HepG2 (cell line): ENCODE measurements at places on chromosomes 7 and 10.

GRCh38 chr10:68402276-68402675 is 4.8 kb downstream of the RUFY2 start:
- DNase-seq, result no peak

DNA sequence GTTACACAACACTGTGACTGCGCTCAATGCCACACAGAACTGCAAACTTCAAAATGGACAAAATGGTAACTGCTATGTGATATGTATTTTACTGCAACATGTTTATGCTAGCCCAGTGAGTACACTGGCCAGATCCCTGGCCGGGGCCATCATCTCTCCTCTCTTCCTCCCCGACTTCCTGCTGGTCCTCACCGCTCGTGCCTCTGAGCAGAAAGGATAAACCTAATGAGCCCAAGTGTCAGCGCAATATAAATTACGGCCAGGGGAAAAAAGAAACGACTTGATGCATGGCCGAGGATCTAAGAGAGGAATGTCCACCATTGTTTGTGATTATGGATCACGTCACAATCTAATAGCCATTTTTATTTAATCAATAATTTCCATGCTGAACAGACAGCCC is 225.2 kb downstream of the GLI3 start:
- no peak for DNase-seq

DNA sequence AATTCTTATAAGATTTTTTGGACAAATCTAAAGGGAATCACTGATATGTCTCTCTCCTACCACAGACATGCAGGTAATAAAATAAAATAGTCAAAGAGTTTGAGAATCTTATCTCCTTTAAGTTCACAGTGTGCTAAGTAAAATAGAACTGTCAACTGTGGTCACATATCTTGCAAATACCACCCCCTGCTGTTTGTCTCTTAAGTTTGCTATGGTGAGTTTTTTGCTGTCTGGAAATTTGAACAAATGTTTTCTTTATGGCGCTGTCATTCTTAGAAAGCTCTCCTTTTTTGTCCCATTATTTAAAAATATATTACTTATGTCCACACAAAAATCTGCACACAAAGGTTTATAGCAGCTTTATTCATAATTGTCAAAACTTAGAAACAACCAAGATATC is 19.6 kb downstream of the GIMAP5 start:
- no peak for DNase-seq

DNA sequence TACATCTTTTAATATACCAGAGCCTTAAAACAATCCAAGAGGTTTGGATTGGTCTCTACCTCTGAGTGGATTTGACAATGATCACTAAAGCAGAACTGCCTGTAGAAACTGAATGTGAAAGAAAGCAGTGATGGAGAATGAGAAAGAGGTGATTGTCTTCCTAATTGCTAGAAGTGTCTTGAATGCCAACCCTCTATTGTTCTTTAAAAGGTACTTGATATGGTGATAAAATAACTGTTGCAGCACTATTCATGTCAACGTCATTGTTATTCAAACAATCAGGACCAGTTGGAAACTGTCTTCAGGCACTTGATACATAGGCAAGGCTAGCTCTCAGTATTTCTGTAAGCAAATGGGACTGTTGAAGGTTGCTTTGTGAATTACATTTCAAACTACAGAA is 47.9 kb upstream of the ITPRID1 start:
- no peak for DNase-seq

- DNase-seq, result no peak
These were observed 148.2 kb downstream of the CELF2 start for GRCh38 chr10:11165591-11166543.

- no peak for DNase-seq
These were observed 349.5 kb downstream of the TYW1 start for GRCh38 chr7:67346126-67346525.

- DNase-seq, result no peak
These were observed 39.2 kb downstream of the LDB3 start for GRCh38 chr10:86707505-86707904.

GRCh38 chr7:44197474-44197873 is 3.3 kb upstream of the YKT6 start:
- DNase-seq, result no peak

DNA sequence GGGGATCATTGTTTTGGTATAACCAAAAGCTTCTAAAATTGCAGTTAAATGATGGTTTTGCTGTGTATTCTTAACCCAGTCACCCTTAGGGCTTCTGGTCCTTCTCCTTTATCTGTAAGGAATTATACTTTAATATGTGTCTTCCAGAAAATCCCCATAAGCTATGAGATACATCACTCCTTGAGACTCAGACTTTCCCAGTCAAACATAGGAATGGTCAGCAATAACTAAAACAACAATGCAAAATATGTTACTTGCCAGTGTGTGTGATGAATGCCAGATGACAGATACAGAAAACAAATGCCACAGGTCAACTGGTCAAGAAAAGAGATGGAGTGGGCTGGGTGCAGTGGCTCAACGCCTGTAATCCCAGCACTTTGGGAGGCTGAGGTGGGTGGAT is 10.1 kb downstream of the ADD3 start:
- DNase-seq, result no peak

- DNase-seq, result no peak
These were observed 30.5 kb downstream of the ANXA11 start for GRCh38 chr10:80174641-80175395.

- no peak for DNase-seq
These were observed 264.4 kb downstream of the SORCS1 start for GRCh38 chr10:106900016-106900652.

DNA sequence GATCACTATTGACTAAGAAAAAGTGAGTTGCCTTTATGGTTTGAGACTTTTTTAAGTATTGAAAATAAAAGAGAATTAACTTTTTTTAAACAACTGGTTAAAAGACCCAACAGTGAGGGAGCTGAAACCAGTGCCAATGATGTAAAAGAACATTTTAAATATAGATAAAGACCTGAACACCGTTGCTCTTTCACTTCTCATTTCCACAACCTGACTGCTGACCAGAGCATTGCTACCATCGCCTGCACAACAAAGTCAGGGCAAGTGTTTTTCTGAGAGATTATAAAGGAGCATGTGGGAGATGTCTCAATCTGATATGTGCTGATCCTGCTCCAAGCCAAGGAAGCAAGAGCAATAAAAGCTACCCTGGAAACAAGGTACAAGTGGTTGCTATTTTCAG is 34.7 kb downstream of the IMMP2L start:
- DNase-seq, result no peak

GRCh38 chr10:105952153-105952552 is 1212.4 kb downstream of the SORCS1 start:
- DNase-seq, result no peak

DNA sequence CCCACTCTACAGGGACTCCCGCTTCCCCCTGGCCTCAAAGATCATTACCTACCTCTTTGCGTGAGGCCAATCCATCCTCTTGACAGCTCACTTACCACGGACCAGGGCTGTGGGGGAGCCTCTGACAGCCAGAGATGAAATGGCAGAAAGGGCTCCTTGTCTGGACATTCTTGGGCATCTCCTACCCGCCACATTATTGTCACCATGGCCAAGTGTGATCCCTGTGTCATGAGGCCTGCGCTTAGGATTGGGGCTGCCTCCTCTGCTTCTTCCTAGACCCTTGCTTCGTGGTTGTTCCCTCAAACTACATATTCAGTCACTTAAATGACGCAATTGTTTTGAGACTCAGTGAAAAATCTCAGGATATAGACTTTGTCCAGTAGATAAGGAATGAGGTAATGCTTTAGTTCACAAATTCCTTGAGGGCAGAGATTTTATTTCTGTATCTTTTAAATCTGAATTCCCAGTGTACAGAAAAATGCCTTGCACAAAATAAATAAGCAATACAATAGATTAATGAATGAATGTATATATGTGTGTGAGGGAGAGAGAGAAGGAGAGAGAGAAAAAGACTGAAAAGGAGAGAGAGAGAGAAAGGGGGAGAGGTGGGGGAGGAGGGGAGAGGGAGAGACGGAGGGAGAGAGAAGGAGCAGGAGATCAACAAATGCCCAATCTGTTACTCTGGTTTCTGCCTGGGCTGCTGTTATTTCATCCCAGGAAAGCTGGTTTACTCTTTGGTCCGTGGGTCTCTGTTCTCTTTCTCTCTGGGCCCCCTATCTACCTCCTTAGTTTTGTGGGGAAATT is 159.0 kb downstream of the PLXNA4 start:
- no peak for DNase-seq

DNA sequence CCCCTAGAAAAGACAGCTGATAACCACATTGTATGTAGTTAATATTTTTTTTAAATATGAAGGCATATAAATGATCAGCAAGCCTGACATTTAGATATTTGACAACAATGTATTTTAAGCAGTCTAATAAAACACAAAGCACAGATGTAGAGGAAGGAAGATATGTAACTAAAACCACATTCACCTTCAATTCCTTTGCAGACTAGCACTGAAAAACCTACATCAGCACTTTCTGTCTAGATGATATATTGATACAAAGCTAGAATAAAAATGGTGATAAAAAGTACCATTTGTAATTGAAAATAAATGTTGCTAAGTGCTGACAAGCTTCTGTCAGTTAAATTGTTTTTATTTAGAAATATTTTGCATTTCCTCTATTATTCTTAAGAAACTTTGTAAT is 153.6 kb downstream of the IMMP2L start:
- no peak for DNase-seq

- no peak for DNase-seq
These were observed 185.1 kb upstream of the AGK start for GRCh38 chr7:141366091-141366621.

DNA sequence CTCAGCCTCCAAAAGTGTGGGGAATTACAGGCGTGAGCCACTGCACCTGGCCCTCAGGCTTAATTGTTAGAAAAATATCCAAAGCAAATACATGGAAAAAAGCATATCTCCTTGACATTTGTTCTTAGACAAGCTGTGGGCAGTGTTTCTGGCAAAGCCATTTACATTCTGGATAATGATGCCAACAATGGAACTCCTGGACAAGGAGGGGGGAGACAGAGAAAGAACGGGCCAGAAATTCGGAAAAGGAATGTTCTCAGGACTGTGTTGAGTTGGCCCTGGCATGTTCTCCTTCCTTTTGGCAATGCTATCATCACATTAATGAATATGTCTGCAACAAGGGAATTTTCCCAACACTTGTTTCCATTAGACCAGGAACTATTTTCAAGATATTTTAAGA is 88.7 kb downstream of the UBE2H start:
- no peak for DNase-seq

- peak; percentile 28 for DNase-seq
These were observed 72.0 kb downstream of the KAT6B start for GRCh38 chr10:74898201-74898976.

DNA sequence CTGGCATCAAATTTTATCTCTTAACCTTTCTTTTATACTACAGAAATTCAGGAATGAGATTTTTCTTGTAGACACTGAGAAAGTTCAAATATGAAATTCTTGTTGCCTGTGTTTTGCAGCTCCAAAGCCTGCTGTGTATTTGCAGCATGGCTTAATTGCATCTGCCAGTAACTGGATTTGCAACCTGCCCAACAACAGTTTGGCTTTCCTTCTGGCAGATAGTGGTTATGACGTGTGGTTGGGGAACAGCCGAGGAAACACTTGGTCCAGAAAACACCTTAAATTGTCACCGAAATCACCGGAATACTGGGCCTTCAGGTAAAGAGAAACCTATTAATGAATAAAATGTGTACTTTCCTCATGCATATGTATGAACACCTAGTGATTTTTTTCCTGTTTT is 24.8 kb downstream of the LIPK start:
- DNase-seq, result no peak

GRCh38 chr7:45606931-45607330 is 32.8 kb downstream of the ADCY1 start:
- DNase-seq, result no peak

DNA sequence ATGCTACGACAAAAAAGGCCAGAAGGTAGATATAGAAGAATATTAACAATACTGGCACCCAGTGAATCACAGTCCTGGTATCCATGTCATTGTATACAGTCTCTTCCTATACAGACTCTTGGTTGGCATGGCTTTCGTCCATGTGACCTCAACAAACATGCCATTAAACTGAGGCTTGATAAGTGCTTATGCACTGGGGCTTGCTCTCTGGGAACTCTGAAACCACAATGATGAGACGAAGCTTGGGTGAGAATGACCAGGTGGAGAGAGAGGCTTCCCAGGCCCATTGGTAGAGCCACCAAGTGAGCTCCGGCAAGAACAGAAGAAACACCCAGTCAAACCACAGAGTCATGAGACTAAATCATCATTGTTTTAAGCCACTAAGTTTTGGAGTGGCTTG is 33.2 kb downstream of the PNPLA8 start:
- no peak for DNase-seq

DNA sequence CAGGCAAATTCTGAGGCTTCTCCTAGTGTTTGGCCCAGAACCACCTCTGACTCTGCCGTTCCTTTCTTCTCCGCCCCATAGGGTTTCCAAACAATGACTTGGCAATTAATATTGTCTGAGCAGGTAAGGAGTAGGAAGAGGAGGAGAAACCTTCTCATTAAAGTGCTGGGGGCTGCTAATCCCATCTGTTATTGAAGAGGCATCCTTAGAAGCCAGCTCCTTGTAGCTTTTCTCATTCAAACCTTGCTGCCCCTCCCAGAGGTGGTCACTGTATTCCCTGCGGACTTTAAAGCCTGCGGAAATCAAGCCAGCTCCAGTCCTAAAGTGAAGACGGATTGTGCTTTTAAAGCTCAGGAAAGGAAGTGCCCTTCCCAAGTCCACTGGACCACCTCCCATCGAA is 1.4 kb upstream of the NKX1-2 start:
- no peak for DNase-seq

- no peak for DNase-seq
These were observed 118.9 kb upstream of the TMEM72 start for GRCh38 chr10:44792119-44792775.

- no peak for DNase-seq
These were observed 19.2 kb upstream of the SMO start for GRCh38 chr7:129169171-129169671.

DNA sequence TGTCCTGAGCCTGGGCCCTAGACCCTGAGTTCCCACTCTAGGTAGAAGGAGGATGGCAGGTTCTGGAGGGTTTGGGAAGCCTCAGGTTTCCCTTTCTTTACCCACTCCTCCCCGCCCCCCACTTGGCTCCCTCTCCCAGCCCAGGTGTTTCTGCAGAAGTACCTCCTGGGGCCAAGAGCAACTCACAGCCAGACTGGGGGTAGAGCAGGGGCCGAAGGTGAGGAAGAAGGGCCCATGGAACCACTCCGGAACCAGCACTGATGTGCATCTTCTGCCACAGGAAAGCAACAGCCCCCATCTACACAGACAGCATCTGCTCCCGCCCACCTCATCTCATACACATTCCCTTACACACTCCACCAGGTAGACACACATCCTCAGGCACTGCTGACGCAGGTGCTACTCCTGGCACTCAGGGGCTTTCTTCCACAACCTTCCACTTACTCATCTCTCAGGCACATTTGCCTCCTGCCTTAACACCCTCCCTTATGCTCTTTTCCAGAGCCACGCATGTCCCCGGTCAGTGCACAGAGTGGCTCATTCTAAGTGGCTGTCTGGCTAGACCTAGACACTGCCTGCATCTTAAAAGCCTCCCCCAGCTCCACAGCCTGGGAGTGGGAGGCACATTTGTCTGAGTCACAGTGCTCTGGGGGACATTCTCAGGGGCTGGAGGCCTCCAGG is 1.8 kb downstream of the EPHB6 start:
- no peak for DNase-seq
